DMS53 (cell line): ENCODE measurements at places on chromosomes 12 and 14.

GRCh38 chr14:79656056-79656455 is 555.2 kb downstream of the DIO2 start:
- no peak for DNase-seq

DNA sequence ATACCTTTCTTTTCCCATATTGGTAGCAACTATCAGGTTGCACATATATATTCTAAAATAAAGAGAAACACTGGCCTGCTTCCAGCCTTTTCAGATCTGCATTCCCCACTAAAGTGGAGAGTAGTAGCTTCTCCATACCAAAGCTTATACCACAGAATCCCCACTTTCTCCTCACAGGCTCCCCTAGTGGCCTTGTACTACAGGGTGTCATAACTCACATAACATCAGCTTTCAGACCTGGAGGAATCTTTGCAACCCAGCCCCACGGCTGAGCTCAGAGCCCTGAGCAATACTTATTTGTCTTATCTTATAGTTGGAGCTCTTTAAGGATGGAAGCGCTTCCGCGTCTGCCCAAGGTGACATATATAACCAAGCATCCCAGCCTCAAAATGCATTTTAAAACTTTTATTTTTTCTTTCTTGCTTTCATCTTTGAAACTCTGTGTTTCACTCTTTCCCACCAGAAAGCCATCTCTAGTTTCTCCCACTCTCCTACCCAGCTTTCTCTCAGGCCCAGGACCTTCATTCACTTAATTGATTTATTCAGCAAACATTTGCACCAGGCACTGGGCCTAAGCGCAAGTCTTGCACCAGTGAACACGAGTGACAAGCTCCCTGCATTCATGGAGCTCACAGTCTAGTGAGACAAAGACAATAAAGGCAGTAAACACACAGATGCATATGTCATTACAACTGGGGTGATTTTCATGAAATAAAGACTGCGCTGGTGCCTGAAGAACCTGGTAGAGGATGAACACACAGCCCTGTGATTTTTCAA is 254.7 kb downstream of the IPO8 start:
- peak; percentile 80 for DNase-seq

DNA sequence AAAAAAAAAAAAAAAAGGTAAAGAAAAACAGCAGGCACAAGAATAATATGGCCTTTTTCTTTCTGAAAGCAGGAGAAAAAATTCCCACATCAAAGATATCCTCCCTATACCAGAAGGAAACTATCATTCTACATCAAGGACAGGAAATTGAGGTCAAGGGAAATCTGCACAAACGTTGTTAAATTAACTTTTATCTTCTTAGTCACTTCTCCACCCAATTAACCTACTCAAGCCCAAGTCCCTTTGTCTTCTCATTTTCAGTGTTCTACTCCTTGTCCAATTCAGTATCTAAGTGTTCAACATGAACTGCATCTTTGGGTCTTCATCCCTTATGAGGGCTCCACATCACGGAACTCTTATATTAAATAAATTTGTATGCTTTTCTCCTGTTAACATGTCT is 15.7 kb downstream of the NDUFA12 start:
- DNase-seq, result no peak

DNA sequence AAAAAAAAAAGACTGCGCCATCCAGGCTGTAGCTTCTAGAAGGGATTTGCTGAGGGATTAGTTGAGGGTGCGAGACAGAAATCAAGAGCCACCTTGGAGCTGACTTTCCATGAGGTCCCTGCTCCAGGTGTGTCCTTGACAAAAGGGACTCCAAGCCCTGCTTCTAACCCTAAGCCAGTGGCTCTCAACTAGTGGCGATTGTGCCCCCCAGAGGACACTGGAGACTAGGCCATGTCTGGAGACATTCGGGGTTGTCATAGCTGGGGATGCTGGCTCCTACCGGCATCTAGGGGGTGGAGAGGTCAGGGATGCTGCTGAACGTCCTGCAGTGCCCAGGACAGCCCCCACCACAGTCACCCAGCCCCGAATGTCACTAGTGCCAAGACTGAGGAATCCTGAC is 40.6 kb downstream of the SPRING1 start:
- DNase-seq, result peak; percentile 92

- DNase-seq, result peak; percentile 76
Observed at GRCh38 chr12:119115296-119115905, 63.3 kb upstream of the HSPB8 start.

- no peak for DNase-seq
Observed at GRCh38 chr14:82897469-82898308, 1364.0 kb upstream of the SEL1L start.

- peak; percentile 66 for DNase-seq
Observed at GRCh38 chr14:61296719-61297502, 15.8 kb upstream of the TMEM30B start.

DNA sequence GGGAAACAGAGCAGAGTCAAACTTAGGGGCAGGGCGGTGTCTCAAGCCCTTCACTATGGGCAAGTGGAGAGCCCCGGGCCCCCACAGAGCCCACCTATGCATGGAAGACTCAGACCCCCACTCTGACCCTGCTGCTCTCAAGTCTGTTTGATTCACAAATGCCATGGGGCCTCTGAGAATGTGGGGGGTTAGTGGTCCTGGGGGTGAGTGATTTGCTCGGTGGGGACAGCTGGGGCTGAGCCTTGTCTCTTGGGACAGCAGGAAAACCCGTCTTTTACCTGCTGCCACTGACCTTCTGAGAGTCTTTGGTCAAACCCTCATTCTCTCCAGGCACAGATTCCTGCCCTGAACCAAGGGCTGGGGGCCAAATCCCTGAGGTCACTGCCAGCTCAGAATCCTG is 201.0 kb upstream of the RTL1 start:
- no peak for DNase-seq

GRCh38 chr12:66270613-66271012 is 31.7 kb upstream of the HELB start:
- DNase-seq, result no peak

GRCh38 chr12:125014526-125014925 is 21.1 kb downstream of the BRI3BP start:
- DNase-seq, result no peak

DNA sequence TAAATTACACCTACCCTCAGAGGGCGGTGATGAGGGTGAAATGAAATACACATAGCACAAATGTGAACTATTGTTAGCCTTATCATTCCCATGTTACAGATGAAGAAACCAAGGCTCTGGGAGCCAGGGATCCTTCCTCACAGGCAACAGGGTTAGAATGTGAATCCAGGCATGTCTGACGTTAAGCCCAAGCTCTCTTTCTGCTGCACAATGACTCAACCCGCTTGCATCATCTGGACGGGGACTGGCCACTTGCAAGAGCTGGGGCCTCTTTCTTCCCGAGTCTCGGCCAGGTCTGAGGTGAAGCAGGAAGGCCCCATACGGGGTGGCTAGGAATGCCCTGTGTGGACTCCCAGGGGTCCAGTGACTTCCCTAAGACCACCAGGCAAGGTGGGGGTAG is 105.2 kb downstream of the RBM19 start:
- peak; percentile 18 for DNase-seq

DNA sequence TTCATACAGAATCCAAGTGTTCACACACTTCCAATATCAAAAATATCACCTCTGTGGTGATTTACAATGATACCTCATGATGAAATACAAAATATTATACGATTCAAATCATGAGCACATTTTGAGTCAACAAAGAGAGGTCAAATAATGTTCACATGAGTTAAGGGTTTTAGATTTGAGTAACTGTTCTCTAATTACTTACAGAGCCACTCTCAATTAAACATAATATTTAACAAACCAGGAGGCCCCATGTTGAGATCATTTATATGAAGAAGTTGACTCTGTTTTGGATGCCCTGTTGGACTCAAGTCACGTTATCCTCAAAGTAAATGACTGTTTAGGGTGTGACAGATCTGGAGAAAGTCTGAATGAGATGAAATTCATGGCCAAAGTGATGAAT is 53.5 kb downstream of the NUAK1 start:
- DNase-seq, result no peak

GRCh38 chr14:92439537-92440344 is 73.8 kb upstream of the RIN3 start:
- DNase-seq, result peak; percentile 36

DNA sequence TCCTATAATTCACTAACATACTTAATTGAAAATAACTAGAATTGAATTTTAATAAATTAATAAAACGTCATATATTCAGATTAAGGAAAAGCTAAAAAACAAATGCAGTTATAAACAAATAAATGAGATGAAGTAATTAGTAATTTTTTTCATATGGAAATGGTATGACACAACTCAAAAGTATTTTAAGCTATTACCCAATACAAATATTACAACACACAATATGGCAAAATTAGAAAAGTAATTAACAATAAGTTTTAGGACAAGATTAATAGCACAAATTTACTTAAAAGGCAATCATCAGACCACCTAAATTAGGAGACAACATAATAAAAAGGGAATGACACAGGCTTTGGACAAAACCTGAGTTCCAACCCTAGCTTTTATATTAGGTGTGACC is 81.7 kb downstream of the EEA1 start:
- no peak for DNase-seq

- DNase-seq, result no peak
Observed at GRCh38 chr12:3712209-3712992, 40.5 kb downstream of the CRACR2A start.

- DNase-seq, result no peak
Observed at GRCh38 chr14:90458536-90458935, 61.7 kb downstream of the CALM1 start.

DNA sequence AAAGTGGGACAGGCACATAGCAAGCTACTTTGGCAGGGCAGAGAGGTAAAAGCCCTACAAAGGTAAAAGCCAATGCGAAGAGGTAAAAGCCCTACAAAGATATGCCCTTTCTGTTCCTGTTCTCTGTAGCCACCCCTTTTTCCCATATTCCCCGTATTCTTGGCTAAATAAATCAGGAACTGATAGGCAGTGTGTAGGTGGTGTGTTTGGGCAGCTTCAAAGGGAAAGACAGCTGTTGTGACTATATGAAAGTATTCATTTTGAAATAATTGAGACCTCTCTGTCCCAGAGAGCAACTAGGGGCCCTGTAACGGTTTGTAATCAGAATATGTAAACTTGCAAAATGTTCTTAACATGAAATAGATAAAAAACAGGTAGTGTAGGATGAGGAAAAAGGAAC is 11.3 kb upstream of the SLC41A2 start:
- no peak for DNase-seq

DNA sequence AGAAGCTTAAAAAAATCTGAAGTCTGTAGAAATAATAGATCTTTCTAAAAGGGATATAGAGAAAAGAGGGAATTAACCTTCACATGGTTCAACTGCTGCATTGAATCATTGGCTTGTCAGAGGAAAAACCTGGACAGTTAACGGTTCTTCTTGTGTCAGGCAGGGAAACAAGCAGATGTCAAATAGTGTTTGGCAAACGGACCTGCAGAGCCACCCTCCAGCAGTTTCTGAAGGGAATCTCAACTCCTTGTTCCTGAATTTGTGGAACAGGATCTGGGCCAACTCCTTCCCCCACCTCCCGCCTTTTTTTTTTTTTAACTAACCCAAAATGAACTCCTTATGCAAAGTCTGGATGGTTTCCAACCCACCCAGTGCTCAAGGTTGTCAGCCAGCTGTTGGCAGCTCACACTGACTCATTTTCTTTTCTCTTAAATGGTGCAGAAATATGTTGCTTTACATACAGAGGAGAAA is 187.3 kb downstream of the CAND1 start:
- no peak for DNase-seq

DNA sequence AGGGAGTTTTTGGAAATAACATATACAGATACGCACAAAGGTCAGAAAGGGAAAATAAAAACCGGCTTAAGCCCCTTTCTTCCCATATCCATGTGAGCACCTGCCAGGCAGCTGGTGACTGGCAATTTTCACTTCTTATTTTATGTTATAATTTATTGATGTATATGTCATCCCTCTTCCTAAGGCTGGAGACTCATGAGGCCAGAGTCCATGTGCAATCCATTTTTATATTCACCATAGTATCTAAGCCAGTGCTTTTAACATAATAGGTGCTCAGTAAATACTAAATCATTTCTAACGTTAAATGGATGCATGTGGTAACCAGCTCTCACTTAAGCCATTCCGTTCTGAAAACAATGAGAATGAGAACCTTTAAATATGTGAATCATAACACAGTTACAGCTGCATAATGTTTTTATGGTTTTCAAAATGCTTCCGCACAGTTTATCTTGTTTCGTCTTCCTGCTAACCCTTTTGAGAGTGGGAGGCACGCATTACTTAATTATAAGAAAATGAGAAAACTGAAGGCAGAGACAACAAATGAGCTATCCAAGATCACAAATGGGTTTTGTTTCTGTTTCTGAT is 178.3 kb downstream of the CACNA1C start:
- no peak for DNase-seq

DNA sequence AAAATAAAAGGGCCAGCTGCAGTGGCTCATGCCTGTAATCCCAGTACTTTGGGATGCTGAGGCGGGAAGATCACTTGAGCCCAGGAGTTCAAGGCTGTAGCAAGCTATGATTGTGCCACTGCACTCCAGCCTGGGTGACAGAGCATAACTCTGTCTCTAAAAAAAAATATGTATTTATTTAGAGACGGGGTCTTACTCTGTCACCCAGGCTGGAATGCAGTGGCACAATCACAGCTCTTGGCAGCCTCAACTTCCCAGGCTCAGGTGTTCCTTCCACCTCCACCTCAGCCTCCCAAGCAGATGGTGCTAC is 179.3 kb upstream of the ATF7IP start:
- no peak for DNase-seq

- DNase-seq, result peak; percentile 53
Observed at GRCh38 chr14:59484639-59485175, 390 bp downstream of the JKAMP start.

GRCh38 chr14:97620066-97620465 is 822.9 kb downstream of the VRK1 start:
- no peak for DNase-seq

- DNase-seq, result no peak
Observed at GRCh38 chr12:56998981-56999380, 7.4 kb downstream of the ZBTB39 start.

DNA sequence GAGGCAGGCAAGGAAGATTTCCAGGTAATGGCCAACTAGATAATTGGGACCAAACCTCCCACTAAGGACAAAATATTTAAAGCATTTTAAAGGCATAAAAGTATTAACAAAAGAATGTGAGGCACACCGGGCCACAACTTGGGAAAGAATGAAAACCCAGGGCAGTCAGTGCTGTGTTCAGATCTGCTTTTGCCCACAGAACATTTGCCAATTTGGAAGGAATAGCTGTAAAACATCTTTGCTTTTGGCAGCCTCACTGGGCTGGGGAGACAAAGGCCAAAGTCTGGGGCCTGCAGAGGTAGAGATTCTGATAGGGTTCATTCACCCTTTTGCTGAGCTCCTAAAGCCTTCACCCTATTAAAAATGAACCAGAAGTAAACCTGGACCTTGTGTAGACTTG is 82.3 kb downstream of the SYNE3 start:
- DNase-seq, result no peak
